Head of caudate nucleus (tissue), 42 donors: ENCODE measurements at places on chromosomes 7 and 10.

GRCh38 chr10:1465993-1466764 lies 271.1 kb downstream of the ADARB2 start:
- DNase-seq: no peak

DNA sequence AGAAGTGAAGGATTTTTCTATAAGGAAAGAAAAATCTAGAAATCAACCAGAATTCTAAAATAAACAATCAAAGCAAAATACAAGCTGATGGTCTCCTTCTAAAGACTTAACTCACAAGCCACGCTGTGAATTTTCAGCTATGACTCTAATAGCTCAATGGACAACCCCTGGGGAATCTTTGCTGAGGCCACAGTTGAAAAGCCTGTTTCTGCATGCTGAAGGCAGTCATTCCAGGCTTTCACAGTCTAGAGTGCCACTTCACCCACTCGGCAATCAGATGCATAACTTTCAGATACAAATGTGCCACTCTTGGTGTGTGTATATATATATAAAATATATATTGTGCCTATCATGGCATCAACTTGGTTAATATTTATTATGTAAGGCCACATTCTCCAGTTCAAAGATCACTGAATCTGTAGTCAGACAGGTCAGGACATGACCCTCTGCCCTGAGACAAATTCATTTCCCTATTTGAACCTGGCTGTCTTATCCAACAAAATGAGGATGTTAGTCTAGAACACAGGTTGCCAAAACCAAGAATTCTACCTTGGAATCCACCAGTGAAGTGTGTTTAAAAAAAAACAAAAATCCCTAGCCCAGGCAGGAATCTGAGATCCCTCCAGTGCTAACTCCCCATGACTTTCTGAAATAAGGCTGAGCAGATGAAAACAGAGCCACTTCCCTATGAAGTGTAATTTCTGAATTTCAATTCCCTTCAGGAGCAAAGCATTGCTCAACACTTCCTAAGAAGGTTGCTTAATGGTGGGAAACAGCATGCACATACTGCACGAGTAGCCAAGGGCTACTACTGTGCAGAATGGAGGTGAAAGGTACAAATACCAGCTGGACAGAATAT lies 9.9 kb downstream of the LIPA start:
- DNase-seq: no peak

DNA sequence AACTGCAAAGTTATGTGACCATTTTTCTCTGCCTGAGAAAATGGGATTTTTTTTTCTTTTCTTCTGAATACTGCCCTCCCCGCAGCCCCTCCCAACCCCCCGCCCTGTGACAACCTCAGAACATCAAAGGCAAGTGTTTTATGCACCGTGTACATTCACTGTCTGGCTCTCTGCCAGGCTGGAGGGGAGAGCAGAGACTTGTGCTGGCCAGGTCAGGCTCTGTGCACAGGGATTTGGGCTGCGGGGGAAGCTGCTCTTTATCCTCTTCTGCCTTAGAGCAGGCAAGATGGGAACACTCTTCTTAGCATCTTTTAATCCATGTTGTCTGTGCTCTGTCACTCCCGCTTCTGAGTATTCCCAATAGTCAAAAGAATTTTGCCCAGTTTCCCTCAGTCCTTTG lies 195.1 kb downstream of the CCSER2 start:
- DNase-seq: no peak

DNA sequence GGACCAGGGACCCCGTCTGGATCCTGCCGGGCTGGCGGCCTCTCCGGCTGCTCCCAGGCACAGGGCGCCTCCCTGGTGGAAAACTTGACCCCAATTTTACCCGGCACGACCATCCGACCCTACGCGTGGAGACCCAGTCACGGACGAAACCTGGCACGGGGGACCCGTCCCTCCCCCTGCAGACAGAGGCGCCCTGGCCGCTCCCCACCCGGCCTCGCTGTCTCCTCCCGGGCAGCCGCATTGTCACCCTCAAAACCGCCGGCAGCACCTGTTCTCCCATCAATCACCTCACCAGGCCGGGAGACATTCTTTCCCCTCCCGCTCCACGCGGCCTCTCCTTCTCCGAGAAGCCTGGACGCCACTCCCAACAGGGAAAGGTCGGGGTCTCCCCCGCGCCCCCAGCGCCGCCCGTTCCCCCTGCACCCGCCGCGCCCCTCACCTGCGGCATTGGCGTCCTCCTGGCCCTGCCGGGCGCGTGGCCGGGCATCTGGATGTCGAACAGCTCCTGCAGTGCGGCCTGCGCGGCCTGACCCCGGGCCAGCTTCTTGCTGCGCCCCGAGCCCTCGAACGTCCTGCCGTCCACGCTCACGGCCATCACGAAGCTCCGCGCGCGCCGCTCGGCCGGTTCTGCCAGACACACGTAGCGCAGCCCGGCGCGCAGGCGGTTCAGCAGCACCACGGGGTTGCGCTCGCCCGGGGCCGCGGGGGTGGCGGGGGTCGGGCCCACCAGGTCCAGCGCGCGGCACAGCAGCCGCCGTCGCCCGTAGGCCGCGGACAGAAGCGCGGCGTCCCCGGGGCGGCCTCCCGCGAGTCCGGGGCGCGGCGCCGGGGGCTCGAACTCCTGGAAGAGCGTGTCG lies 306.6 kb downstream of the WDR37 start:
- DNase-seq: no peak

GRCh38 chr10:112136486-112137153 lies 46.9 kb downstream of the GPAM start:
- DNase-seq: peak; percentile 10

DNA sequence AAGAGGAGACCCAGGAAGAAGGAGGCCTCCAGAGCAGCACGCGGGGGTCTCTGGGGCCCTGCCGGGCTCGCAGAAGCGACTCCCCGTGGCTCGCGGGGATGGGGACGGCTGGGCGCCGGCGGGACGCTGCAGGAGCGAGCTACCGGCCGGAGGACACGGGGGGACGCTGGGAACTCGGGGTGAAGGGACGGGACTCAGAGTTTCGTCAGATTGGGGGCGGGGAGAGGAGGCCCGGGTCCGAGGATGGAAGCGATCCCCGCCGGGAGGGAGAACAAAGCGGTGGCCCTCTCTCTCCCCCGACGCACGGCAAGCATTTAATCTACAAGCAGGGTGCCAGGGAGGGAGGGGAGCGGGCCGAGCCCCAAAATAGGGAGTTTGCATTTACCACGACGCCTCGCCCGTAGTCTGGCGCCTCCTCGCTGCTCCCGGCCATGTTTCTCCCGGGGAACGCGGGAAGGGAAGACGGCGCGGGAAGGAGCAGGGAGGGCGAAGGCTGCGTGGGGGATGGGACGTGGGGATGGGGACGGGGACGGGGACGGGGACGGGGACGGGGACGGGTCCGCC lies at the start of gene PRTFDC1:
Gene PRTFDC1, minus strand, starts transcription at position 464 of the 564 bp plus-strand sequence. Its CDS starts 31 bp downstream, at position 433.
- peak; percentile 76 for DNase-seq

GRCh38 chr7:131298608-131298992 lies 29.1 kb upstream of the MKLN1 start:
- DNase-seq: no peak

GRCh38 chr7:112356596-112356995 lies 93.7 kb upstream of the IFRD1 start:
- no peak for DNase-seq

DNA sequence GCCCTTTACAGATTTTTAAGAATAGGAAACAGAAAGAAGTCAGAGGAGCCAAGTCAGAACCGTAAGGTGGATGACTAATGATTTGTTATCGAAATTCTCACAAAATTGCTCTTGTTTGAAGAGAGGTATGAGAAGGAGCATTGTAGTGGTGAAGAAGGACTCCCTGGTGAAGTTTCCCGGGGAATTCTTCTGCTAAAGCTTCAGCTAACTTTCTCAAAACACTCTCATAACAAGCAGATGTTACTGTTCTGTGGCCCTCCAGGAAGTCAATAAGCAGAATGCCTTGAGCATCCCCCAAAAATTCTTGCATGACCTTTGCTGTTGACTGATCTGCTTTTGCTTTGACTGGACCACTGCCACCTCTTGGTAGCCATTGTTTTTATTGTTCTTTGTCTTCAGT lies 152.9 kb downstream of the HGF start:
- no peak for DNase-seq

DNA sequence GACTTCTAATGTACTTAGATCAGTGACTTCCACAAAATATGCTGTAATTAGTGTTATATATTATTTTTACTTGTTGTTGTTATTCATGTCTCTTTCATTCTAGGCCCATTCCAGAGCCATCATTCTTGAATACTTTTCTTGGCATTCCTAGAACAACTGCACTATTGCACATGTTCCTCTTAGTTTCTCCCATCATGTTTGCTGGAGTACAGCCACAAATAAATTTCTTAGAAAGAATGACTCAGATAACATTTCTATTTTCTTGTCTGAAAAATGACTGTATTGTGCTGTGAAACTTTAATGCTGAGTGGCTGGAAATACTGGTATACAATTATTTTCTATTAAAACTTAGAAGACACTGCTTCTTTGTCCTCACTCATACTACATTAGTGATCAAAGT lies 651.0 kb upstream of the STEAP1 start:
- DNase-seq: no peak

DNA sequence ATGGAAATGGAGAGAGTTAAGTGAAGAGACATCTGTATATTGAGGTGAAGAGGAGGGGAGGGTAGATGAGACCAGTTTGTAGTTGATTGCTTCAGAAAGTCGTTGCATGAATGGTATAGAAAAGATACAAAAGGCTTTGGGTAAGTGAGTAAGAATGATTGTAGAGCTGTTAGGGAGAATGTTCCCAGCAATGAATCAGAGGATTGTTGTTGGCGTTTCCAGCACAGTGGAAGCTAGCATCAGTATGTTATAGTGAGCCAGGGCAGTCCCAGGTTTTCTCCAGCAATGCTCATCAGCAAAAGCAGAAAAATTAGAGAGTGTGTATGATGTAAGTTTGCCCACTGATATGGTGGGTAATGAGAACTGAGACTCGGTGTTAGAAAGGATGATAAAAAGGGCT lies 15.4 kb upstream of the CDK6 start:
- no peak for DNase-seq

- no peak for DNase-seq
These were observed 107.4 kb downstream of the LHPP start for GRCh38 chr10:124568848-124569622.

- DNase-seq: no peak
These were observed 203.4 kb downstream of the PHTF2 start for GRCh38 chr7:78002021-78002420.

DNA sequence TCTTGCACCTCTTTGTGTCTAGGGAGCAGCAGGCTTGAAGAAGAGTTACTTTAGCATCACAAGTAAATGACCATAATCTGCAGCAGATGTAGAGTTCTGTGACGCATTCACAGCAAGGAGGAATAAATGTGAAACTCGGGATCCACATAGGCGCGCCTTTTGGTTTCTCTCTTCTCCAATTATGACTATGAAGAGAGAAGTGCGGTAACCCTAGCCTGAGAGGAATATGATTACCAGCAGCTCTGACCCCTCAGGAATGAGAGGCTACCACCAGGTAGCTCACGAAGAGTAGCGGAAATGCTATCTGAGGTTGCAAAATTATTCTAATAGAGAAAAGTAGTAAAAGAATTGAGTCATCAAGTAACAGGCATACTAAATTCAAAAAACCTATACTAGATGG lies 25.2 kb upstream of the DMTF1 start:
- no peak for DNase-seq

DNA sequence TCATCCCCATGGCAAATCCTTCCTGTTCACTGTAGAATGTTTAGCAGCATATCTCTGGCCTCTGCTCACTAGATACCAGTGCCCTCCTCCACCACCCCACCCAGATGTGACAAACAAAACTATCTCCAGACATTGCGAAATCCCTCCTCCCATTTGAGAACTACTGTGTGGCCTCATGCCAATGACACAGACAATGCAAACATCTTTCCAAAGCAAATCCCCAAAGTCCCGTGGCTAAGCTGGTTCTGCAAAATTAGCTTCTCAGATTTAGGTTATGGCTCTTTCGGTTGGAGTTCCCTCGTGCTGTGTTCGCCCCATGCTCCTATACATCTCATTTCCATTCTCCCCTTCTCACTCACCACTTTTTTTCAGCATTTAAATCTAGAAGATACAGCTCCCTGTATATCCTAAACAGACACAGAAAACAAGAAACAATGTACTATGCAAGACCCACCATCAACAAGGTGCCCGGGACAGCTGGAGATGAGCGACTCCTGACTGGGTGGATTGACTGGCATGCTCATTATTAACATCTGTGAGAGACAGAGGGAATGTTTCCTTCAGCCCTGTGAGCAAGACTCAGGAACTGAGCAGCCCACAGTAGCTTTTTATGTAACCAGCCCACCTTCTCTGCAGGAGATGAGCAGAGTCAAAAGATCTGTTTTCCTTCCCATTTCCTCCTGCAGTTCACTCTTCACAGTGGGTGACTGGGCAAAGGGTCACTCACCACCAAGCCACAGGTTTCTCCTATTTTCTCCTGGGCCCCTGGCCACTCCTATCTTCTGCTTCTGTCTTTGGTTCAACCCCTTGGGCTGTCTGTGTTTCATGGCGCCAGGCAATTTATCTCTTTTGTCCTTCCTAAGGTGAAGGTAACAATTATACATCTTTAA lies 225.7 kb upstream of the AOAH start:
- DNase-seq: peak; percentile 51

DNA sequence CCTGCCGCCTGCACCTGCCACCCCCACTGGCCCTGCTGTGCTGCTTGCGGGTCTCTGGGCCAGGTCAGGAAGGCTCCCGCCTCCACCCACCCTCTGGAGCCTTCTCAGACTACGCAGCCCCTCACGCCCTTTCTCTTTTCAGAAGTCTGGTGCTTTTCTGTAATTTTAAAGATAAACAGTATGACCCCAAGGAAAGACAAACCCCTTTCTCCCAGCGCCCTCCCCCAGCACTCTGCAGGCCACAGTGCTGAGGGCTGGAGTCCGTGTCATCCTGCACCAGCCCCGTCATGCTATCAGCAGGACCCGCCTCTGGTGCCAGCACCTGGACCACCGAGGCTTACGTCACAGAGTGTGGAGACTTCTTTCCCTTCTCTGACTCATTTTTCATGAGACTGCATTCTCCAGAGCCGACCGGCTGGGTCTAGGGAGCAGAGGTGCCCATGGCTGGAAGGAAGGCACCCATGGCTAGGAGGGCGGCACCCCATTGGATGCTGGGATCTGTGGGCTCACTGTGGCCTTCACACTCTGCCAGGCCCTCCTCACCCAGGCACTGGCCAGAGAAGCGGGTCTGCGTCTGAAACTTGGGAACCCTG lies 53.4 kb downstream of the CFAP46 start:
- no peak for DNase-seq

DNA sequence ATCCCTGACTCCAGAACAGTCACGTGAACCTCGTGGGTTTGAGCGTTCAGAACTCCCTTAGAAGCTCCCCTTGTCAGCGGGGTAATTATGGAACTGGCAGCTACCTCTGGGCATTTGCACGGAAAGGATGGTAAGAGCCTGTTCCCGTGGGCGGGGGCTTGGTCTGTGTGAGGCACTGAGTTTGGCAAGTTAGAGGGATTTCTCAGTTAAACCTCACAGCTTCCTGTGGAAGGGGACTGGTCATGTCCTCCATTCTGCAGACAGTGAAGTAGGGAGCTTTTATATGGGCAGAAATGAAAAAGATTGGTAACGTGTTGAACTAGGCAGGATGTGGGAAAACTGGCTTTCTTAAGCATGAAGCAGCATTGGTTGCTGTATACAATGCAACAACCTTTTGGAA lies 16.0 kb downstream of the PALD1 start:
- no peak for DNase-seq

DNA sequence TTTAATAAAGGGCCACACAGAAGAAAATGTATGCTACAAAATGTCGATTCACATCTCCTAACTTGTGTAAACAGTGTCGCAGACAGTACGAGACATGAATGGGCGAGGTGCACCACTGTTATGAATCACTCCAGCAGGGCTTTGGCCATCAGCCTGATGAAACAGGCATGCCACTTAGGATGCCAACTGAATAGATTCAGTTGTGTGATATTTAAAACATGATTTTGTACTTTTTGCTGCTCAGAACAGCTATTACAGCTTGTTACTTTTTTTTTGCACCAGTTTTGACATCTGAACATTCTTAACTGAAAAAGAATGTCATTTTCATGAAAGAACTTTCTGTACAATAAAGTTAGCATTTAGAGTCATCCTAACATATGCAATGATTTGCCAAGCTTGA lies 138.1 kb downstream of the VTI1A start:
- DNase-seq: peak; percentile 29
